ENCODE measurements at places on chromosomes 7 and 10.

- no peak for DNase-seq
These were observed 38.6 kb upstream of the WASL start for GRCh38 chr7:123787220-123788007.

DNA sequence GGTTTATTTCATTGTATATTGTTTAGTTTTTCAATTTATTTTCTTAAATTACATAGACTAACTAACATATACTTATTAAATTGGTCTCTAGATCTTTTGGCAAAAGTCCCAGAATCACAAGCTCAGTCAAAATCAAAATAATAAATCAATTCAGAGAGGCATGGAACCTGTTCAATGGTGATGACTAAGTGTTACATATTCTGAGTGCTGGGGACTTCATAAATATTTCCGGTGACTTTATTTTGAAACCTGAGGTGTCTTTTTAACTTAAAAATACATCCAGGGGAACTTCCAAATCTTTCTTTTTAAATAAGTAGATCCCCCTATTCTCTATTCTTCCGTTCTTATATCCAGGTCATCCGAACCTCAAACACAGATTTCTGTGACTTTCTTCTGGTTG, 89.6 kb upstream of the ZNF804B start:
- no peak for DNase-seq

GRCh38 chr7:26237035-26237807, 35.7 kb downstream of the CBX3 start:
- DNase-seq: no peak

DNA sequence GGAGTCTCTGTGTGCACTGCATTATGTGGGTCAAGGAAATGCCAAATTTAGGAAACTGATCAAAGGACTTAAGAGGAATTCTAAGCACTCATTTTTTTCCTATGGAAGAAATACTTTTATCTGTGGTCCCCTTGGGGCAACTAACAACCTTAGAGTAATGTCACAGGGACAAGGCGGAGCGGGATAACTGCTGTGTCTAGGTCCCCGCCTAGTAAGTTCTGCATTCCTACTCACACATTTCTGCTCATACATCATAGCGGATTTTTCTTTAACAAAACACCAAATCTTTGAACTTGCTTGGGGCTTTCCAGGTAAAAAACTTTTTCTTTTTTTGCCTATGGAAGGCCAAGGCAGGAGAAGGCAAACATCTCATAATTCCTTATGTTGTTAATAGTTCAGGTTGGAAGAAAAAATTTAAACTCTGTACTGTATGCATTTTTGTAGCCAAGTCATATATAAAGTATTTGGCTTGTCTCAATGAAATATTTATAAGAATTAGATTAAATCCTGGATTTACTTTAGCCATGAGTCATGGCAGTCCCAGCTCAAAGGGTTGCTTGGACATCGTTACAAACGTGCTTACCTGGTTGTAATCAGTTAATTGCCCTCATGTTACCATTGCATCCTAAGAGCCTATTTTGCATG, 285.0 kb downstream of the PHTF2 start:
- DNase-seq: no peak

DNA sequence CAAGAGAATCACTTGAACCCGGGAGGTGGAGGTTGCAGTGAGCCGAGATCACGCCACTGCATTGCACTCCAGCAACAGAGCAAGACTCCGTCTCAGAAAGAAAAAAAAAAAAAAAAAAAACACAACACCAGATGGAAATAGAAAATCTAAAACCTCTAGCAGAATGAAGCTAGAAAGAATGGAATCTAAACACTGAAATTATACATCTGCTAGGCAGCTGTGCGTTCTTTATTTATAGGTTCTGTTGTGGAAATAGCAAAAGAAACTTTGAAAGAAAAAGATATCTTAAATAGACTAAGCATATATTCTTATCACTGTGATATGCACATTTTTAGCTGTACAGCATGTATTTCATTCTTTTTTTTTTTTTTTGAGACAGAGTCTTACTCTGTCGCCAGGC, 17.1 kb downstream of the BMPR1A start:
- no peak for DNase-seq

GRCh38 chr7:2713370-2713769, 25.4 kb downstream of the AMZ1 start:
- no peak for DNase-seq

DNA sequence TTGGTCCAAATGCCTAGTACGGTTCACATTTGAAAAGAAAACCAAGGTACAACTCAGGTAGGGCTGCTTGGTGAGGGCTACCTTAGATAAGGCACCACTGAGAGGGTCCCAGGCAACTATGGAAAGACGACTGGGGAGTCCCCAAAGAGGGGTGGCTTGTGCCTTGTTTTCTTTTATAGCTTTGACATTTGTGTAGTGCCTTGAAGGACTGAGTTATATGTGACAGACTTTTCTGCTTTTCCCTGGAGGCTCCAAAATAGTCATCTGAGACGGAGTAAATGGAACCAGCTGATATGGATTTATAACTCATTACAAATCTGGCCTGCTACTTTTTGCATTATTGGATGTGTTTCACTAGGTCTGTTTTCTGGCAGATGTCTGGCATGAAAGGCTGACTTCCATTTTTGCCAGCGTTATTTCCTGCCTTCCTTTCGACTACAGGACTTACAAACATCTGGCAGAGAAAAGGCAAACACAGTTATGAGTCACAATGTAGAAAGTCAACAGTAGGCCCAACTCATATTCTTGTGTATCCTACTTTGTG, 88.2 kb upstream of the IMMP2L start:
- no peak for DNase-seq

GRCh38 chr7:82600531-82600930, 157.0 kb upstream of the CACNA2D1 start:
- no peak for DNase-seq

DNA sequence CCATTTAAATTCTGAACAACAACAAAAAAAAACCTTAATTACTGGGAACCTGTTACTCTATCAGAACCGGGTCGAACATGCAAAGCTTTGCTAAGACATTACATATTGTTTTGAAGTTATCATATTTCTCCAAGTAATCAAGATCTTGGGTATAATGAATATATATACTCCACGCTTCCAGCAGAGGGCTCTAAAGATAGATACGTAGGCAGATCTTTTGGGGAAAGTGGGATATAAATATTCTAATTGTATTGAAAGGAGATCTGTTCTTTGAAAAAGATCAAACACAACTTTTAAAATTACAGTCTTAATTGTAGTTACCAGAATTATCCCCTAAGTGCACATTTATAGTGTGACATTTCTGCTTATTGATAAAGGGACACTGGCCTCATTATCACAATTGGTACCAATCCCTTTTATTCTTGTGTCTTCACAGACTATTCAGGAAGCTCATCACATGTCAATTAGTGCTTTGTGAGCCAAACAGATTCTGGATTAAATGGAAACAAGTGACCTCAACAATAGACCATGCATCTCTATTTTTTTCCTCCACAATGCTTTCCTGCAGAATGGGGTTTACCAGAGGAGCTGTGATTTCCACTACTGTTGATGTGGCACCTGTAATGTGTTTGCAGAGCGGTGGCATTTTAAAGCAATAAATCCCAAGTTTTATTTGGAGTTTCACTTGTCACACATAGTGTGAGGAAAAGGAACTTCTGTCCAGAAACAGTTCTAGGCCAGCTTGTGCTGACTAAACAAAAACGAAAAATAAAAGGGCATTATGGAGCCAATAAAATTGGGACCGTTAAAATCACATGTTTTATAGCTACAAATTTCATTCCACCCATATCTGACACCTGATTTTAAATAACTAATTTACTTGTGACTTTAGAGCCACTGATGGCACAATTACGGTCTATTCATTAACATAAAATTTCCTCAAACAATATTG, 122.4 kb downstream of the CTTNBP2 start:
- no peak for DNase-seq

DNA sequence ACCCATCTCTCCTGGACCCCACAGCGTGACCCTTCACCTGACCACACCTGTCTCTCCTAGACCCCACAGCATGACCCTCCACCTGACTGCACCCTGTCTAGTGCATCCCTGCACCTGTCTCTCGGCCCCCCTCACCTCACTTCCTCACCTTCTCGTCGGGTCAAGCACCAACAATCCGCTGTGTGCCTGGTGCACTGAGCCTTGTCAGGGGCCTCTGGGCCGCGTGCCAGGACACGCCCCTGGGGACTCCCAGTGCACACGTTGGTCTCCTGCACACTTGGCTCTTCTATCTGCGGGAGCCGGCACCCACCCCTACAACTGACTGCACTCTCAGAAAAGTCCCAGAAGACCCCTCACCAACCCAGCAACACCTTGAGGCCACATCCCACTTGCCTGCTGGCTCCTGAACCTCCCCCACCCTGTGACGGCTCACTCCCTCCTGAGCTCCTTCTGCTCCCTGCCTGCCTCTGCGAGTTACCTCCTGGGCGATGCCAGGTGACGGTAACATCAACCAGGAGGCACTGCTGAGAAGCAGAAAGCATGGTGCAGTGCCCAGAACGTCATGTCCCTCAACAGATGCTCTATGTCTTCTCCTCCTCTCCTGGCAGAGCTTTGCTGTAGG, 147.6 kb downstream of the DIP2C start:
- DNase-seq: no peak

- no peak for DNase-seq
These were observed 15.2 kb downstream of the CAPZA2 start for GRCh38 chr7:116877443-116878217.

DNA sequence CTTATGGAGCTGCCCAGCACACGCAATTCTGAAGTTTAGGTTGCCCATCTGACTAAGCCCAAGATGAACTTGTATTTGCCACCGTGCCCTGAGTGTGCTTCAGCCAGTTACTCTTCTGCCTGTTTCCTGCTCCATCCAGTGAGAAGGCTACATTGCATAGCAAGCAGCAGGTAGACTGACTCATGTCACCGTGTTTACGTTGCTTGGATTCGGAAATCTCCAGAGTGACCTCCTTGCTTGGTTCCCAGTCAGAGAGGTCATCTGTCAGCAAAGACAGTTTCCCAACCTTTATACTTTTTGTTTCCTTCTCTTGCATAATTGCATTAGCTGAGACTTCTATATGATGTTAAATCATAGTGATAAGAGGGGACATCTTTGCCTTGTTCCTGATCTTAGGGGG, 30.9 kb downstream of the NACAD start:
- DNase-seq: no peak

- peak; percentile 57 for DNase-seq
These were observed 1.7 kb downstream of the CCSER2 start for GRCh38 chr10:84329986-84330651.

GRCh38 chr10:104059364-104059763, 26.3 kb downstream of the COL17A1 start:
- no peak for DNase-seq

GRCh38 chr10:100993986-100994708, 5.5 kb upstream of the LZTS2 start:
- DNase-seq: no peak

DNA sequence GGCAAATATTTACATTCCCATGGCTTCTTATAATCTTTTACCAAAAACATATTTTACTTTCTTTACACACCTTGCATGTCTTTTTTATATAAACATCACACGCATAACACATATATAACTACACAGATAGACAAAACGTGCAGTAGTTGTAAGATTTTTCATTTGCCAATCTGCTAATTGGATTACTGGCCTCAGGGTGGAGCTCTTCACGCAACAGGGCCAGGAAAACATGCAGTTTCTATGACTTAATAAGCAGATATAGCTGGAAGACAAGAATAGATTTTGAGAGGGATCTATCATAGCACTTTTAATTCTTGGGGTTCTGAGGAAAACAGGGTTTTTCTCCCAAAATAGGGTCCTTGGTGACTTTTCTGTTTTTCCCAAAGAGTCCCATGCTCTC, 12.7 kb downstream of the ACADSB start:
- no peak for DNase-seq

GRCh38 chr7:156082048-156083040, 270.1 kb upstream of the SHH start:
- DNase-seq: no peak
